ENCODE measurements at places on chromosomes 13 and 19. TPM values are rescaled to one million over a fixed set of nuclear protein-coding genes. Genes with fewer than 3 reads are reported as not detected.

GRCh38 chr13:79516595-79516994, 35.6 kb downstream of the NDFIP2 start:
- no peak overlapping the region for H3K27ac ChIP-seq
- no peaks in the 10 kb centered on the region for H3K4me1 ChIP-seq
- H3K27me3 ChIP-seq, result no peaks in the 10 kb centered on the region
- H3K36me3 ChIP-seq, result no peaks in the 10 kb centered on the region
- H3K4me3 ChIP-seq, result no peak overlapping the region

DNA sequence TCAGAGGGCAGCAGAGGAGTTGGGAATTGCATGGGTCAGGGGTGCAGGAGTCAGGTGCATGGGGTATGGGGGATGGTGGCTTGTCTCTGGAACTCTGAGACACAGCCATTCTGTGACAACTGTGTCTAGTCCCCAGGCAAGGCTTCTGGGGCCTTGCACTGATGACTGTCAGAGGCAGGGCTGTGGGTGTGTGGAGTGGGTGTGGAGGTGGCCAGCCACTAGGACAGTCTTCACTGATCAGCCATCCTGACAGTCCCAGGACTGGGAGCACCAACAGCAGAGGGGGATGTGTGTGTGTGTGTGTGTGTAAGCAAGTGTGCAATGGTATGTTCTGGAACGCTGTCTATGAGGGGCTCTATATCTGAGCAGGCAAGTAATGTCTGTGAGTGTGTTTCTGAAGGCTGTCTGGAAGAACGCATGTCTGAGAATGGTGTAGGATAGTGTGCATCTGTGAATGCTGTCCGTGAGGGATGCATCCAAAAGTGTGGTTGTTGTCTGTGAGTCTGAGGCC, 5.4 kb downstream of the NUMBL start:
- H3K4me3 ChIP-seq, result no peak overlapping the region
- no peaks in the 10 kb centered on the region for H3K27me3 ChIP-seq
- no peak for DNase-seq
- H3K27ac ChIP-seq, result no peak overlapping the region
- H3K4me1 ChIP-seq, result peaks cover 22% of the 10 kb centered on the region

DNA sequence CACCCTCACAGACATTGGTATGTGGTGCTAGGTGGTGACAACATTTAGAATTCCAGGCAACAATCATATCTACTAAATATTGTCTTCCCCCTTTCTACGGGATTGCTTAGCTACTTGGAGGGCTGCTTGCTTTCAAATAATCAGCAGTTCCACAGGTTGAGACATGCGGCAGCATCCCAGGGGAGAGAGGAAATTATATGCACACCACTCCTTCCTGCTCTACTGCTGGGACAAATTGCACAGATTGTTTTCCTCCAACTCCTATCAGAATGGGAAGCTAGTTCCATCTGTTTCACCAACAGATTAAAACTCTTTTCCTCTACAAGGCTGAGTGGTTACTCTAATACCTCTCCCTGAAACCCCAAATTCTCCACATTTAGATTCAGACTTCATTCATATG, 275.4 kb downstream of the DNAJC15 start:
- H3K36me3 ChIP-seq, result no peaks in the 10 kb centered on the region
- H3K27me3 ChIP-seq, result no peaks in the 10 kb centered on the region
- no peak for DNase-seq
- peaks cover 5% of the 10 kb centered on the region for H3K4me1 ChIP-seq
- no peak overlapping the region for H3K4me3 ChIP-seq

DNA sequence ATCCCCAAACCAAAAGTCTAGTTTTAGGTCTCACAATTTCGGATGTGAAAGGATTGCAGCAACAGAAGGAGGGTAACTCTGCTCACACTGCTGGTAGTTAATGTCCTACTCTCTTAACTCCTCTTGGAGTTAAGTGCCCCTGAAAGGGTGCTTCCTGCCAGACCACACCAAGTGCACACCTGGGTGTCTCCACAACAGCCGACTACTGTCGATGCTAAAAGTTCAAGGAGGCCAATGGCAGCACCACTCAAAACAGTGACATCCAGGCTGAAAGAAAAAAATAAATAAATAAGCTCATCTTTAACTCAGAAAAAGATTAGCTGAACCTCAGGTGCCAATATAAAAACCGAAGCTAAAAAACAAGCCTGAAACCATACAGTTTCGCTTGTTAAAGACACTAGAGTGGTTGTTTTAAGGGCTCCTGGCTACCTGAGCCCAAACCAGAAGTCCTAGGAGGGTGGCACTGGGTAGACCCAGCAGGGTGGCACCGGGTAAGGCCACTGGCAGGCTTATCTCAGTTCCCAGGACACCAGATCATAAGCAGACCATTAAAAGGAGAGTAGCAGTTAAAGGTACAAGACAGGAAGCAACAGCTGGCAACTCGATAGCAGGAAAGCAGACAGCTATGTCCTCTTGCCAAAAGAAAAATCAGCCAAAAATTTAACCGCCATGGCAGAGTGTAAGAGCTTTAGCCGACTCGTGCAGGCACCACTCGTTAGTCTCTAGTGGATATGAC, 39.3 kb downstream of the BRD4 start:
- DNase-seq, result no peak
- H3K4me1 ChIP-seq, result peaks cover 99% of the 10 kb centered on the region
- H3K36me3 ChIP-seq, result no peaks in the 10 kb centered on the region
- H3K4me3 ChIP-seq, result peak overlapping the region; percentile 46
- H3K27ac ChIP-seq, result peak overlapping the region; percentile 47

SGCG gene
- total RNA-seq, result 3.4 TPM

PINLYP gene
- 11.9 TPM for total RNA-seq

HIF3A gene
- total RNA-seq, result 189 TPM

CBY2 gene
- not detected for total RNA-seq

NCLN gene
- 40.4 TPM for total RNA-seq

Data from thoracic aorta (tissue), 2 donors.